ENCODE measurements at places on chromosomes 12 and 14. TPM values are rescaled to one million over a fixed set of nuclear protein-coding genes. Genes with fewer than 3 reads are reported as not detected.

Gene DCD
- not detected for total RNA-seq

GRCh38 chr14:67710209-67710608, 8.5 kb downstream of the RDH12 start:
- no peaks in the 10 kb centered on the region for H3K27me3 ChIP-seq
- no peak overlapping the region for H3K4me3 ChIP-seq
- H3K27ac ChIP-seq = no peak overlapping the region
- no peaks in the 10 kb centered on the region for H3K4me1 ChIP-seq
- no peak for DNase-seq

Gene PRH2
- total RNA-seq = not detected

Gene RERGL
- total RNA-seq = not detected
